ENCODE measurements at places on chromosomes 6 and 20.

GRCh38 chr20:40688129-40689099 is 622 bp downstream of the MAFB start:
- no peak for DNase-seq

DNA sequence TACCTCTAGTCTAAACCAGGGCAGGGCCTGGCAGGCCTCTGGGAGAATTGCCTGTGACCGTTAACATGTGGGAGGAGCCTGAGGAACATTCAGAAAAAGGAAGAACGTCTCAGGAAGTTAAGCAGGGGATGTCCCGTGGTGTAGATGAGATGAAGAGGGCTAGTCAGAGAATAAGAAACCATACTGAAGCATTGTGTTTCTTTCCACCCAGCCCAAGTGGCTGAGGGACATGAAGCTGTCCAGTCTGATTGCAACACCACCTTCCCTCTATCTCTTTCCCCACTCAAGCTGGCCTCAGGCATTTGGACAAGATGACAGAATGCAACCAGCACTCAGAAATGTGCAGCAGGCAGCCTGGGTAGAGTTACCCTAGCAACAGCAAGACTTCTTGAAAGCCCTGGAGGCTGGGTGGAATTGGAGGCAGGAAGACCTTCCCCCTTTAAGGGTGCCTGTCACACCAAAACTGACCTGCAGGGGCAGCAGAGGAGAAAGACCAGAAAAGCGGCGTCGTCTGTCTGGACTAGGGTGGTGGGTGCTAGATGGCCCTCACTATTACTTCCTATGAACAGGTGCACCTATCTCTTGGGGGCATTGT is 186.1 kb downstream of the UNC5CL start:
- DNase-seq: peak; percentile 1

GRCh38 chr6:73644941-73645591 is 8.7 kb downstream of the SLC17A5 start:
- DNase-seq: no peak

GRCh38 chr6:133157995-133158394 is 83.2 kb upstream of the EYA4 start:
- DNase-seq: no peak

GRCh38 chr20:62420846-62421715 is 6.3 kb downstream of the RBBP8NL start:
- no peak for DNase-seq

- peak; percentile 67 for DNase-seq
Observed at GRCh38 chr6:45415315-45415714, 37.6 kb upstream of the SUPT3H start.

GRCh38 chr6:108242721-108243120 is 18.1 kb downstream of the SNX3 start:
- DNase-seq: no peak

- no peak for DNase-seq
Observed at GRCh38 chr6:4350567-4351519, 215.5 kb upstream of the ECI2 start.

GRCh38 chr6:45666846-45667245 is 289.1 kb upstream of the SUPT3H start:
- DNase-seq: peak; percentile 59

GRCh38 chr20:1943275-1944002 is 48.2 kb downstream of the SIRPA start:
- DNase-seq: no peak

GRCh38 chr6:119119989-119120388 is 41.5 kb upstream of the FAM184A start:
- DNase-seq: peak; percentile 15

DNA sequence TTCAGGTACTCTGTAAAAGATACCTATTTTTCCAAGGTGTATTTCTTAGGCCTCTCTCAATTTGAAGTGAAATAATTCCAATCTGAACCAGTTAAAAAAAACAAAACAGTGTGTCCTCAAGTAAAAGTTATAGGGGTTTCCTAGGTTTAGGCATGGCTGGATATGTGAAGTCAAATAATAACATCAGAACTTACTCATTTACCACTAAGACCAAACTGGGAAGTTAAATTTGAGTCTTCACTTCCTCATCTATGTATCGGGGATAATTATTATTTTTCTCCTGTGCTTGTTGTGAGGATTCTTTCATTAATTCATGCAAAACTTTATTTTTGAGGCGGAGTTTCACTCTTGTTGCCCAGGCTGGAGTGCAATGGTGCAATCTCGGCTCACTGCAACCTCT is 86.2 kb upstream of the PTPRK start:
- peak; percentile 19 for DNase-seq

- DNase-seq: peak; percentile 89
Observed at GRCh38 chr6:116847227-116847626, 18.3 kb upstream of the GPRC6A start.

- no peak for DNase-seq
Observed at GRCh38 chr6:20583444-20583800, 49.2 kb downstream of the CDKAL1 start.

DNA sequence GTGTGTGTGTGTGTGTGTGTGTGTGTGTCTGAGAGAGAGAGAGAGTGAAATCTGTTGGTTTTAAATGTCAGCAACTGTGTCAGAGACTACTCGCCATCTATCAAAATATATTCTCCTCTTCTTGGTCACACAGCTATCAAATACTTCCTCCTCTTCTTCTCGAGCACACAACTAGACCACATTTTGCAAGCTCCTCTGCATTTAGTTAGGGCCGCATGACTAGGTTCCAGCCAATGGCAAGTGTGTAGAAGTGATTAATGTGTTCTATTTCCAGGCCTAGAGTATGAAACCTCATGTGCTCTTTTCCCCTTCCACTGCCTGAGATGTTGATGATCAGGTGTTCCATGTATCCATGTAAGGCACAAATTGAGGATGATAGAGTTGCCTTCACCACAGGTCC is 278.5 kb upstream of the MARCKS start:
- DNase-seq: no peak

- no peak for DNase-seq
Observed at GRCh38 chr6:81214414-81215091, 537.9 kb downstream of the TENT5A start.

DNA sequence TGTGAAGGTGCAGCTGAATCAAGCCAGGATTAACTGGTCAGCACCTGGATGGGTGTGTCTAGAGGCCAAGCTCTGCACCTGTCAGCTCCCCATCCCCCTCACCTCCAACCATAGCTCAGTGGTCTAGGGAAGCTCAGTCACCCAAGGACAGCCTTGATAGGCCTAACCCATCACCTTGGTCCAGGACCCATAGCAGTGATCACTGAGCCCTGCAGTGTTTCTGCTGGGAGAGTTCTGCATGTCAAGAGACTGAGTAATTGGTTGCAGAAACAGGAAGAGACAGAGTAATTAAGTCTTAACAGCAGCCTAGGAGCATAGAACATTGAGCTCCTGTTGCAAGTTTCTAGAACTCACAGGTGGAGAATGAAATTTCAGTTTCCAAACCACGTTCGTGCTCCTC is 18.7 kb upstream of the RALGAPB start:
- DNase-seq: no peak

GRCh38 chr20:61254881-61255626 is 3.0 kb downstream of the CDH4 start:
- no peak for DNase-seq

- DNase-seq: no peak
Observed at GRCh38 chr20:62528983-62529891, 53.4 kb upstream of the GATA5 start.

DNA sequence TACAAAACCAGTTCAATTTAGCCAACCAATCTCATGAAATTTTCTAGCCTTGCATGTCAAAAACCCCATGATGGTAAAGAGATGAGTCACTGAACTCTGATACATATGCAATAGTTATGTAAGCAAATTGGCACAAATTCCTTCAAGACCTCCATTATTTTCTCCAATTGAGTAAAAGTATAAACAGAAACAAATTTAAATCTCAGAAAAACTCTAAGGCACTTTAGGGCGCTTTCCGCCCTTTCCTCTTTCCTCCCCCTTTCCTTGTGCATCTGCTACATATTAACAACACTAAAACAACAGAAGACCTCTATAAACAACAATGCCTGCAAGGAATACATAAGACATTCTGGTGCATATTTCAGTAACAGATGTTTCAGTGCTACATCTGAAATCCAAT is 48.5 kb downstream of the KIF13A start:
- DNase-seq: no peak

- DNase-seq: no peak
Observed at GRCh38 chr20:41247523-41248367, 69.8 kb downstream of the ZHX3 start.

GRCh38 chr6:166258854-166259276 is 49.3 kb downstream of the PRR18 start:
- peak; percentile 55 for DNase-seq

DNA sequence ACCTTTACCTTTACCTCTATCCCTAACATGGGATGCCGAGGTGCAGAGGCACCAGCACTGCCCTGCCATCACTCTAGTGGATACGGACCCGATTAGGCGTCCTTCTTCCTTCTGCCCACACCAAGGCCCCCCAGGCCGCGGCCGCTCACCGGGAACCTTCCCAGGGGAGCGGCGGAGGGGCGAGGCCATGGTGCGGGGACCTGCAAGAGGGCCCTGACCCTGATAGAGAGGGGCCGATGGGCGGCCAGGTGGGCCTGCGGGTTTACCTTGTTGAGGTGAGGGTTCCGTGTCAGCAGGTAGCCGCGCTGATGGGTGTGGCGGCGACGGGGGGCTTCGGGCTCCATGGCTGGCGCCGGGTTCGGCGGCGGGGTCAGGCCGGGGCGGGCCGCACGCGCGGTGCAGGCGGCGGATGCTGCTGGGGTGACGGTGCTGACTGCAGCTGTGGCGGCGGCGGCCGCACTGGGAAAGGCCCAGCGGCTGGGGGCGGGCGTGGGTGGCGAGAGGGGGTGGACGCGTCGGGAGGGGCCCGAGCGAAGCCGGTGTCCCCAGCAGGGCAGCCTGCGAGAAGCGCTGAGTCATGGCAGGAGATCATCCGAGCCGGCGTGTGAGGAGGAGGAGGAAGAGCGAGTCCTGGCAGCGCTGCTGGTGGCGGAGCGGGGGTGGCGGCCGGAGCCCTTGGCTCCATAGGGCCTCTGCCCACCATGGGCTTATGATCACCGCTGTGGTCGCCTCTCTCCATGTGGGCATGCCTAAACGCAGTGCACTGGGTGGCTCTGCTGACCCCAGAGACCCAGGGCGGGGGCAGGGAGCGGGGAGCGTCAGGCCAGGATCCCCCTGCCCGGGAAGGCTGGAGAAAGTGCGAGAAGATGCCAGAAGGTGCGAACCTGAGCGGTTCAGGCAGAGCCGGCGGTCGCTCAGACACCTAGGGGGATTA is at the start of gene ME1:
TSS of gene ME1 (minus strand) at position 441 of the 934 bp plus-strand sequence. CDS start at position 344, 97 bp downstream.
- DNase-seq: peak; percentile 22

- no peak for DNase-seq
Observed at GRCh38 chr6:39891976-39892375, 42.3 kb downstream of the MOCS1 start.

- DNase-seq: no peak
Observed at GRCh38 chr20:37927410-37928095, 24.6 kb downstream of the VSTM2L start.

GRCh38 chr6:165223101-165223500 is 86.3 kb downstream of the C6orf118 start:
- no peak for DNase-seq

- DNase-seq: no peak
Observed at GRCh38 chr6:14381829-14382677, 264.5 kb downstream of the CD83 start.

GRCh38 chr20:43438578-43439316 is 18.9 kb upstream of the SRSF6 start:
- DNase-seq: no peak

GRCh38 chr20:31605902-31606803 is 1.1 kb downstream of the ID1 start:
- peak; percentile 36 for DNase-seq

- DNase-seq: no peak
Observed at GRCh38 chr6:41025966-41026530, 13.0 kb downstream of the UNC5CL start.

GRCh38 chr6:49618257-49618656 is 18.4 kb downstream of the RHAG start:
- no peak for DNase-seq

GRCh38 chr6:134103006-134103405 is 50.6 kb upstream of the SLC2A12 start:
- DNase-seq: no peak

- DNase-seq: no peak
Observed at GRCh38 chr6:38389875-38390274, 249.9 kb downstream of the BTBD9 start.

- no peak for DNase-seq
Observed at GRCh38 chr6:30157999-30158398, 3.0 kb downstream of the TRIM10 start.

DNA sequence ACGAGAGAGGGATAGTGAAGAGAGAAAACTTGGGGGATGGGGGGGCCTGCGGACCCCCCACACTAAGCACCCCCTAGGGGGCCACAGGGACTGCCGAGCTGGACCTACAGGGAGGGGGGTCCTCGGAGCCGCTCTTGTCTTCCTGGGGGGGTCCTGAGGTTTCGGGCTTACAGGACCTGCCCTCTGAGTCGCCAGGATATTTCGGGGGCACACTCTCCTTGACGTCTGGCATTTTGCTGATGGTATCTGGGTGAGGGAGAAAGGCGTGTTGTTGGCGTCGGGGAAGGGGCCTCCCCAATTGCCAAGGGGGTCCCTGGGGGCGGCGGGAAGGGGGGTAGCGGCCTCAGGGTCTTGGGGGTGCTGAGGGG is 516 bp downstream of the TCP11 start:
- no peak for DNase-seq

DNA sequence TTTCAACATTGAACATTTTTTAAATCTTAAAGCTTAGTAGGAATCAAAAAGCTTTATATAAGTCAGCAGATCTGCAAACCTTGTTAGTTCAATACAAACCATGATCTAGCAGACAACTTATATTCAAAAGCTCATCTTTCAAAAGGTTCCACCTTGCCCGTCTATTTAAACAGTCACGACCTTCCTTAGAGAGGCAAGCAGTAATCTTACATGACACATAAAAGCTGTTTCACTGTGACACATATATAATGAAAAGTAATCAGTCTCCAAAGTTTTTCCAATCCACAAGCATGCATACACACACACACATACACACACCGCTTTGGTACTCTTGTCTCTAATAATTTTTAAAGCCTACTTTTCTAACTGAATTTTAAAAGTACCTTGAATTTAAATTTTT is 12.9 kb downstream of the SOD2 start:
- no peak for DNase-seq

GRCh38 chr6:149963212-149963461 is 606 bp upstream of the ULBP1 start:
- no peak for DNase-seq

GRCh38 chr6:7675353-7675945 is 50.5 kb upstream of the BMP6 start:
- no peak for DNase-seq

DNA sequence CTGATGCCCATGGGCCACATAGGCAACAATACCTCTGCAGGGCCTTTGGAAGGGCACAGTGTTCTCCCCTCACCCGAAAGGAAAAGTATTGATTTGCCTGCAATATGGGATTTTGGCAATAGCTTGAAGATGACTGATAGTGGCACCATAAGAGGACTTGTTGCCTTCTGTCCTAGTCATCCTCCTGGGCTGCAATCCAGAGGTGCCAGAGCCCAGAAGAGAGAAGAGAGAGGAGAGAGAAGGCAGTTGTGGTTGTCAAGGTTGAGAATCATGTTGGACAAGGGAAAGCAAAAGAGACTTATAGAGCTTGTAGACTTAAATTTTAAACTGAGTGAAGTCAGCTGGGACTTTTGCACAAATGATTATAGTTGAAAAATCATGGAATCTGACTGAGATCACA is 14.6 kb downstream of the HDGFL1 start:
- no peak for DNase-seq

Measured in Kasumi-1 (cell line).